Stimulated activated CD4-positive, alpha-beta T cell treated with anti-CD3 and anti-CD28 coated beads, Interleukin-2, amount 100 ng/mL, for 4 hours (primary cell): ENCODE measurements at places on chromosomes 1 and 21.

- no peak for DNase-seq
Observed at GRCh38 chr1:176692431-176692830, 229.5 kb downstream of the PAPPA2 start.

DNA sequence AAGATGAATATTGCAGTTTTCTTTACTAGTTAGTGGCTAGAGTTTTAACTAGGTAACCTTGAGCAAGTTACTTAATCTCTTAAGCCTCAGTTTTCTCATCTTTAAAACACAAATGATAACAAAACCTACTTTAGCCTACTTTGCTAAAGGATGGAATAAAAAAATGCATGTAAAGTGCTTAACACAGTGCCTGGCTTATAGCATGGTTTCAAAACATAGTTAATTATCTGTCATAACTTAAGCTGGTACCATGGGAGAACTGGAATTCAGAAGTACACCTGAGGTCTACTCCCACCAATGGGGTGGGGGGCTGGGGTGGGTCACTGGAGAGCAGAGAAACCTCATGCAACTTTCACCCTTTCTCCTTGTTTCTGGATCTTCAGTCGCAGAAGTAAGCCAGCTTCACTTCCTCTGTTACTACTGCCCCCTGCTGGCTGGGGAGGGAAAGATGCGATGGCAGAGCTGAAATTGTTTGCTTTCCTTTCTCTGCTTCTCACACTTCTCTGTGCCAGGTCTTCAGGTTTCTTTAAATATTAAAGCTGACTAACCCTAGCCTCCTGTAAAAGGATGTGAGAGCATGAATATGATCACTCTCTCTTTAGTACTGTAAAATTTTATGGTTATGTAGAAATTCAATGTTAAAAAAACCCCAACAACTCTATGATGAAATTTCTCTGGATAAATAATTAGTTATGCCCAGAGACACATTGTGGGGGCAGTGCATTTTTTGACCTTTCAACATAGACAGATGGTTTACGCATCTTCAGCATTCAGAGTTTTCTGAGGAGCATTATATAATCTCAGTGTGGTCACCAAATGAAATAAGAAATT lies 324.2 kb downstream of the HLX start:
- DNase-seq = peak; percentile 36

GRCh38 chr1:33367485-33368405 lies 46.8 kb upstream of the A3GALT2 start:
- peak; percentile 79 for DNase-seq

- no peak for DNase-seq
Observed at GRCh38 chr1:83670909-83671565, 327.9 kb downstream of the TTLL7 start.

DNA sequence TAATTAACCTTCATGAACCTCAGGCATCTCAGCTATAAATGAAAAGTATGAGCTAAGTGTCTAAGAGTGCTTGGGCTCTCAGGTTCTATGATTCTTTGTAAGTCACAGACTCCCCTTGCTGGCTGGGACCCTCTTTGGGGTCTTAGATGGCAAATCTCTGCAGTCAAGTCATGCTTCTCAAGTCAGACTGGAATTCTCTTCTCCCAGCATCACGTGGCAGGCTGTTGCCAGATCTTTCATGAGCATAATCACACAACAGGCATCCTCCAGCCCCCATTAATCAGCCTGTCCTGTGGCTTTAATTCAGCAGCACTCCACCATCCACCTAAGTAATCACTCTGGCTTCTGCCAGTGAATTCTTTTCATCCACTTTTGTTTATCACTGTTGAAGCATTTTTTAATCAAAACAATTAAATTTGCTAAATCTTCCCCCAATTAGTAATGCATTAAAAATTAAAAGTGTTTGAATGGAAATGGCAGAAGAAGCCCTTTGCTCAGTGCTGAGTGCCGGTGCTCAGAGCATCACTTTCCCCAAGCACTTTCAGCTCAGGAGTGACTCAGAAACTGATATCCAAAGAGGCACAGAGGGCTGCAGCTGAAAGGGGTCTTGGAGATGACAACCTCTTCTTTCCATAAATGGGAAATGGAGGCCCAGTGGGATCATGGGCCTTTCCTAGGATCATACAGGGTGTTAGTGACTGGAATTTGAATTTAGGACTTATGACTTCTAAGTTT lies 50.2 kb downstream of the C8A start:
- no peak for DNase-seq

GRCh38 chr21:25487046-25487594 lies 120.2 kb downstream of the MRPL39 start:
- no peak for DNase-seq

DNA sequence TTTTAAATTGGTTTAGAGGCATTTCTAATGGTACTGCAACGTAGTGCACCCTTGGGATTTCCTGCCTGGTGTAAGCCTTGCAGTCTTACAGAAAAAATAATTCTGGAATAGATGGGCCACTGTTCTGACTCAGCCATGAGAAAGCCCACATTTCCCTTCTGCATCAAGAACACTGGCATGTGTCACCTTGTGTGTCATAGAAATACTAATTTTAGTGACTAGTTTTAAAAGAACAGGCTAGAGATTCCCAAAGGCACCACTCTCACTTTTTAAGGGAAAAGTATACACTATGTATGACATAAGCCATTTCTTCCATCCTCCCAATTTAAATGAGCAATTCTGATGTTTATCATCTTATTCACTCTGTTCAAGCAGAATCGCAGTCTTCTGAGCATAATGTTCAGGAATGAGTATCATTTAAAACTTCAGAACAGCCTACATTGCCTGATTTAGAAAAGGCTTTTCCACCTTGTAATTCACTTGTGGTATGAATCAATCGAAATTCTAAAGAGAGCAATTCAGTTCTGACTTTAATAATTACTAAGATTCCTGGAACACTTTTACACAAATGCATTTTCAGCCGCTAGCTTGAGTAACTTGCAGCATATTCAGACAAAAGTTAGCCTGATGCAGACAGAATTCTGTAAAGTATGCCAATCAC lies 18.8 kb downstream of the RGS13 start:
- no peak for DNase-seq
